Endothelial cell (in vitro differentiated cells): ENCODE measurements at places on chromosomes 13 and 19. TPM values are rescaled to one million over a fixed set of nuclear protein-coding genes. Genes with fewer than 3 reads are reported as not detected.

DNA sequence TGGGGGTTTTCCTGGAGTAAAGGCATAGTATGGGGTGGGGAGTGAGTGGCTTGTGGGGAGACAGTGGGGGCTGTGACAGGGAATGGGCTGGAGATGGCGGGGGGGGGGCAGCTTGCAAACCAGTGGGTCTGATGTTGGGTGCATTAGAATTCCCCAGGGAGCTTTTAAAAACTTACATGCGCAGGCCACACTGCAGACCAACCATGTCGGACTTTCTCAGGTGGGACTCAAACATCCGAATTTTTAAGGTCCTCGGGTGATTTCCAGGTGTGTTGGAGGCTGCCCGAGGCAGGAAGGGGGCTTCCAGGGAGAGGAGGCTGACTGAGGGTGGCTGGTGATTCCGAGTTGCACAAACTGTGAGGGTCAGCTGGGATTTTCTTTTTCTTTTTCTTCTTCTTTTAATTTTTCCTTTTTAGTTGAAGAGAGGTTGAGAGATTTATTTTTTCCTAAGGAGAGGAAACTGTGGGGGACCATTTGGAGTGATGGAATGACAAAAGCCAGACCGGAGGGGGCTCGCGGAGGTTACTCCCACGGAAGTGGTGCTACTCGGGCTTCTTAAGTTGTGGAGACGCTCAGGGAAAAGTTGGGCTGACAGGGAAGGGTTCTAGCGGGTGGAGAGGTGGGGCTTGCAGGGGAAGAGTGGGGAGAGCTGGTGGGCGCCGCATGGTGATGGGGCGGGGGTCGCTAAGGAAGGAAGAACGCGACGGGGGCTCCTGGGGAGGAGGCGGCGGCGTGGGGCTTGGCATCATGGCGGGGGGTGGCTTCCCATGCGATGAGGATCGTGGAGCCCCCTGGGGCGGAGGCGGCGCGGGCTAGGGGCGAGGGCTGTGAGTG, 997 bp upstream of the CACNG8 start:
- H3K4me1 ChIP-seq: peaks cover 42% of the 10 kb centered on the region
- no peak for DNase-seq
- H3K27me3 ChIP-seq: peaks cover 10% of the 10 kb centered on the region
- H3K36me3 ChIP-seq: peaks cover 4% of the 10 kb centered on the region

ZNF66 gene
- 17.6 TPM for total RNA-seq

DNA sequence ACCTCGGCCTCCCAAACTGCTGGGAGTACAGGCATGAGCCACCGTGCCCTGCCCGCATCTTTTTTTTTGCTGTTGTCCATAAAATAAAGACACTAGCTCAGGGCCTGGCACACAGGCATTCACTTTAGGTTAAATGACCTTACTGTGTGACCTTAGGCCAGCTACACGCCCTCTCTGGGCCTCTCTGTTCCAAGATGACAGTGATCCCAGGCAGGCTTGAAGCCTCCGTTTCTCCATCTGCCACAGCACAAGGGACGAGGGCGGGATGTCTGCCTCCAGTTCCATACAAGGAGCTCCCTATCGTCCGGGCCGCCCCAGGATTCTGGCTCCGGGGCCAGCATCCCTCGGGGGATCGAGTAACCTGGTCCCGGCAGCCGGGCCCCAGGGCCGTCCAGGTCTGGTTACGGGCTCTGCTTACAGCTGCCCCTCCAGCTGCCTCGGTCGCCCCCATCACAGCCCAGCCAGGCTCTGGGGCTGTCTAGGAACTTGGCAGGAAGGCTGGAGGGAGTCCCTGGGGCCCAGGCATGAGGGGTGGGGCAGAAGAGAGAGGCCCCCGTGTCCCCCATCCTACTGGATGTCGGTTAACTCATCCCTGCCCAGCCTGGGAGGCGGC, 11.9 kb upstream of the SEMA6B start:
- H3K27me3 ChIP-seq: peaks cover 5% of the 10 kb centered on the region
- no peak overlapping the region for H3K27ac ChIP-seq
- no peaks in the 10 kb centered on the region for H3K36me3 ChIP-seq
- peaks cover 11% of the 10 kb centered on the region for H3K4me1 ChIP-seq

C19orf73 gene
- 0.51 TPM for total RNA-seq

SLC25A41 gene
- 0.23 TPM for total RNA-seq

GRCh38 chr19:52214241-52214640, 24.4 kb downstream of the PPP2R1A start:
- H3K4me1 ChIP-seq: no peaks in the 10 kb centered on the region
- peaks cover 6% of the 10 kb centered on the region for H3K27me3 ChIP-seq
- H3K27ac ChIP-seq: no peak overlapping the region
- no peak for DNase-seq
- no peak overlapping the region for H3K4me3 ChIP-seq

ZNF835 gene
- not detected for total RNA-seq

GRCh38 chr19:1769645-1769985, 16.3 kb downstream of the ONECUT3 start:
- H3K27ac ChIP-seq: no peak overlapping the region
- no peak for DNase-seq
- H3K36me3 ChIP-seq: peaks cover 8% of the 10 kb centered on the region
- H3K4me1 ChIP-seq: no peaks in the 10 kb centered on the region
- H3K27me3 ChIP-seq: peaks cover 18% of the 10 kb centered on the region

LINGO3 gene
- total RNA-seq: not detected

DNA sequence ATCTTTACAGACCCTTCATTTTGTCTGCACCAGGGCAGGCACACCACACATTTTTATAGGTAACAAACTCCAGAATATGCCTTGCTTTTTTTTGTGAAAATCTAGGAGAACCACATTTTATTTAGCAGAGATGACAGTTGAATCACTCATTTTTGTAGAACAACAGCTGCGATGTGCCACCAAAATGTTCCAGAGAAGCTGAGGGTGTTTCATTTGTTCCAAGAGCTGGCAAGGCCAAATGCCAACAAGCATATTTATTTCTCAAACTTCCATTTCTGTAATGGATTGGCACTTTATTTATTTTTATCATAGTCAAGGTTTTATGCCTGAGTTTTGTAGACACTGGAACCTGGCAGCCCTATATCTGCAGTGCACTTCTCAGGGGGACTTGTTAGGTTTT, 10.4 kb downstream of the OLFM4 start:
- H3K27ac ChIP-seq: no peak overlapping the region
- H3K27me3 ChIP-seq: peaks cover 2% of the 10 kb centered on the region

- no peaks in the 10 kb centered on the region for H3K36me3 ChIP-seq
- peaks cover 14% of the 10 kb centered on the region for H3K27me3 ChIP-seq
- H3K4me1 ChIP-seq: peaks cover 2% of the 10 kb centered on the region
- no peak overlapping the region for H3K4me3 ChIP-seq
- DNase-seq: no peak
These were observed 1.1 kb upstream of the LMTK3 start for GRCh38 chr19:48512504-48513288.

FFAR3 gene
- not detected for total RNA-seq

TEKTIP1 gene
- 1.4 TPM for total RNA-seq

FAM124A gene
- total RNA-seq: 4.9 TPM

SLC46A3 gene
- 7.7 TPM for total RNA-seq

DNA sequence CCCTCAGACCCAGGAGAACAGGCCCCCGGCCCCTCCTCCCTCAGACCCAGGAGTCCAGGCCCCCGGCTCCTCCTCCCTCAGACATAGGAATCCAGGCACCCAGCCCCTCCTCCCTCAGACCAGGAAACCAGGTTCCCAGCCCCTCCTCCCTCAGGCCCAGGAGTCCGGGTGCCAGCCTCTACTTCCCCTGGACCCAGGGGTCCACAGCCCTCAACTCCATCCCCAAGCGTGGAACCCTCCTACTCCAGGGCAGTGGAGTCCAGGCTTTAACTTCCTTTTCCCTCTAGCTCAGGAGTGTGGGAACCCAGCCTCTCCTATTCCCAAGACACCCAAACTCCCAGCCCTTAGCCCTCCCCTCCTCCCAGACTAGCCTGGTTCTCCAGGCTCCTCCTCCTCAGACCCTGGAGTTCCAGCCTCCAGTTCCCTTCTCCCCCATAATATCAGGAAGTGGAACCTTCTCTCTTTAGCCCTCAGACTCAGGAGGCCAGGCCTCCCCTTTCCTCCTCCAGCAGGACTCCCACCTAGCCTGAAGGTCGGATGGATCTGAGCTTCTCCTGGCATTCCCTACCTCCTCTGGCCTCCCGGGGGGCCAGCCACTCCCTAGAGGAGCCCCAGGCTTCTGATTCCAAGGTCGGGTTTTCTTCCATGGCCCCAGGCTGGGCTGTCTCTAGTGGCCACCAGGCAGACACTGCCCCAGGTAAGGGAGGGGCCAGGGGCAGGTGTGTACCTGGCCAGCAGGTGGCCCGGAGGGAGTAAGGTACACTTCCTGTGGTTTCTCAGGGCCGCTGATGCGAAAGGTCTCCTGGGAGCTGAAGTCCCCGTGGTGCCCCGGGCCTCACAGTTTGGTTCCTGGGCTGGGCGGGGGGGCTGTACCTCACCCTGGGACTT, at the start of gene TMC4:
TSS of gene TMC4 (minus strand) at position 690 of the 888 bp plus-strand sequence. CDS start at position 647, 43 bp downstream.
- peaks cover 9% of the 10 kb centered on the region for H3K4me1 ChIP-seq
- peaks cover 1% of the 10 kb centered on the region for H3K27me3 ChIP-seq
- no peak within 1 kb of the TSS for H3K4me3 ChIP-seq
- H3K27ac ChIP-seq: peak within 1 kb of the TSS; percentile 9

DNA sequence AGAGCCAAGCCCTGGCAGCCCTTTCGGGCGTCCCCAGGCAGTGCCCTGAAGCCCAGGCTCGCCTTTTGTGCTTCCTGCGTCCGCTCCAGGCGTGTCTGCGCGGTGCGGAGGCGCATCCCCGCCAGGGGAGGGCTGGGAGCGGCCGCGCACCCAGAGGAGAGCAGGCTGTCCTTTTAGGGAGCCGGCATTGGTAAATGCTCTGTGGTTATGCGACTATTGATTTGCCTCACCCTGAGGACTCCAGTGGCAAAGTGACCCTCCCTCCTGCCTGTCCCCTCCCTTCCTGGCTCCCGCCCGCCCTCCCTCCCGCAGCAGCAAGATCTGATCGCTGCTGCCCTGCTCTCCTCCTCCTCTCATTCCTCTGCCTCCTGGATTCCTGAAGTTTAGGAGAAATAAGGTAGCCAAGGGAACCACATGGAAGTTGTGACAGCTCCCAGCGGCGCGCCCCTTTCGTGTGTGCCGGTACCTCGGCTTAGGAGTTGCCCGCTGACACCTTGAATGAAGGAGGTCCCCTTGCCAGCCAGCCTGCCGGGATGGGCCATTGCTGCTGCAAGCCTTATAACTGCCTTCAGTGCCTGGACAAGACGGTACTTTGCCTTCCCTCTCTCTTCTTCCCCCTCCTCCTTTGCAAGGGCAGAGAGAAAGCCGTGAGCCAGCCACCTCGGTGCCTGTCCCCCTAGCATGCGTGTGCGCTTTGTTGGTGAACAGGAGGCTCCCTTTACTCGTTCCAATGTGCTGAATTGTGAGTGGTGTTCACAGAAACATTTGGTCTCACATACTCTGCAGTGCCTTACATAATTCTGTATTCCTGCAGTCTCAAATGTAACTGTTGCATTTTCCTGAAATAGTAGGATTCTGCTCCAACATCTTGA, 166.9 kb downstream of the SLC7A1 start:
- DNase-seq: peak; percentile 39
- H3K27ac ChIP-seq: no peak overlapping the region
- H3K4me1 ChIP-seq: peaks cover 5% of the 10 kb centered on the region
- no peaks in the 10 kb centered on the region for H3K27me3 ChIP-seq

DNA sequence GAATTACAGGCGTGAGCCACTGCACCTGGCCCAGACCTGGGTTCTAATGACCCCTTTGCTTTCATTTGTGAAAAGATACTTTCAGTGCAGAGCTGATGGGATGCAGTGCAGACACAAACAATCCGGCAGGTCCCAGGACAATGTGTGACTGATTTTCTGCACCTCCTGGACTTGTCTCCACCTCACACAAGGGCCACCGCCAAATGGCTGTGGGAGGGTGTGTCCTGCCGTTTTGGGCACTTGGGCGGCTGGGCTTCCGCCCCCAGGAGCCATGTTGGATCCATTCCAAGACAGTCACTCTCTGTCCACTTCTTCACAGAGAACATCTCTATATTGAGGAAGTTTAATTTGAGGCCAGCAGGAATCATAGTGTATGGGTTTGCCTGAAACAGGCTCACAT, 112.3 kb upstream of the ZNF507 start:
- no peak overlapping the region for H3K27ac ChIP-seq
- no peaks in the 10 kb centered on the region for H3K4me1 ChIP-seq
- H3K4me3 ChIP-seq: no peak overlapping the region
- peaks cover 1% of the 10 kb centered on the region for H3K27me3 ChIP-seq
- DNase-seq: no peak
- H3K36me3 ChIP-seq: no peaks in the 10 kb centered on the region

DNA sequence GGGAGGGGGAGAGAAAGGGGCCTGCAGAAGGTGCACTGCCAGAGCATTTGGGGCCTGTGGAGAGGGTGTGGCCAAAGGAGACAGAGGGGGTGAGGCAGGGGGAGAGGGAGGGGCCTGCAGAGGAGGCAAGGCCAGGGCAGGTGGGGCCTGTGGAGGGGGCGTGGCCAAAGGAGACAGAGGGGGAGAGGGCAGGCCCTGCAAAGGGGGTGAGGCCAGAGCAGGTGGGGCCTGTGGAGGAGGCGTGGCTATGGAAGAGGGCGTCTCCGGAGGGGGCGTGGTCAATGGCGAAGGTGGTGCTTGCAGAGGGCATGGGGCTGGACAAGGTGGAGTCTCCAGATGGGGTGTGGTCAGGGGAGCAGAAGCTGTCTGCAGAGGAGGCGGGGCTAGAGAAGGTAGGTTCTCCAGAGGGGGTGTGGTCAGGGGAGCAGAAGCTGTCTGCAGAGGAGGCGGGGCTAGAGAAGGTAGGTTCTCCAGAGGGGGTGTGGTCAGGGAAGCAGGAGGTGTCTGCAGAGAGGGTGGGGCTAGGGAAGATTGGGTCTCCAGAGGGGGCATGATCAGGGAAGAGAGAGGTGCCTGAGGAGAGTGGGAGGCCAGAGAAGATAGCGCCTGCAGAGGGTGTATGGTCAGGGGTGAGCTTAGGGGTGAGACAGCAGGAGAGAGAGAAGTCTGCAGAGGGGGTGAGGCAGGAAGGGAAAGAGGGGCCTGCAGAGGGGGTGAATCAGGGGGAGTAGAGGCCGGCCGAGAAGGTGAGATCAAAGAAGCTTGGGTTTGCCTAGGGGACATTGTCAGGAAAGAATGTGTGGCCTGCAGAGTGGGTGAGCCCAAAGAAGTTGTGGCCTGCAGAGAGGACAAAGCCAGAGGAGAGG, 3.4 kb downstream of the PRR36 start:
- no peak for DNase-seq
- H3K27ac ChIP-seq: no peak overlapping the region
- H3K4me3 ChIP-seq: peak overlapping the region; percentile 26
- H3K27me3 ChIP-seq: peaks cover 18% of the 10 kb centered on the region

DNA sequence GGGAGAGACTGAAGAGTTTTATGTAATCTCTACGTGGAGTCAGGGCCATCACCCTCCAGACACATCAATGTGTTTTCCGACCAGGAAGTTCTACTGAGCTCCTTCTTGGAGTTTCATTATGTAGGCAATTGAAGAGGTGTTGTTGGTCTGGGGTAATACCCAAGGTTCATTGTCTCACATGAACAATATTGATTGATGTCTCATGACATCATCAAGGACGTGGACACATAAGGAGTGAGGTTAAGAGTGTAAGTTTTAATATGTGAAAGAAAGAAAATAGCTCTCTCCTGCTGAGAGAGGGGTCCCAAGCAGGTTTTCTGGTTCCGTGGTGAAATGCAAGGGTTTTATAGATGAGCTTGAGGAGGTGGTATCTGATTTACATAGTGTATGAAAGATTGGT, 280.7 kb upstream of the MIR17HG start:
- H3K36me3 ChIP-seq: no peaks in the 10 kb centered on the region
- no peak for DNase-seq
- no peaks in the 10 kb centered on the region for H3K4me1 ChIP-seq
- H3K27me3 ChIP-seq: no peaks in the 10 kb centered on the region
- H3K4me3 ChIP-seq: no peak overlapping the region
